NCI-H2029 (cell line): ENCODE measurements at places on chromosomes 5 and 9.

DNA sequence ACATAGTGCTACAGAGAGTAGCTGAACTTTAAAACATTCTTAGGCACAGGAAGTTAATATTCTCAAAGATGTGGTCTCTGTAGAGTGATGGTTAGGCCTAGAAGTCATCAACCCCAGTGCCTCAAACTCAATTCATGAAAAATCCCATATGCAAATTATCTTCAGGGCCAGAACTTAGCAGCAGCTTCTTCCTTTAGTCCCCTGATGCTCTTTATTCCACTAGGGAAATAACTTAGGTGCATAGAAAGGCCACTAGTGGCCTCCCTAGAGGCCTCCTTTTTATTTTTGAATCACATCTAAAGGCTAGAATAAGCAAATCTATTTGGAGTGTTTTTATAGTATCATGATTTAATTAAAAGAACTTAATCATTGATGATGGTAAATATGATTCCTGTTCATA, 88.3 kb downstream of the GIN1 start:
- DNase-seq: no peak

DNA sequence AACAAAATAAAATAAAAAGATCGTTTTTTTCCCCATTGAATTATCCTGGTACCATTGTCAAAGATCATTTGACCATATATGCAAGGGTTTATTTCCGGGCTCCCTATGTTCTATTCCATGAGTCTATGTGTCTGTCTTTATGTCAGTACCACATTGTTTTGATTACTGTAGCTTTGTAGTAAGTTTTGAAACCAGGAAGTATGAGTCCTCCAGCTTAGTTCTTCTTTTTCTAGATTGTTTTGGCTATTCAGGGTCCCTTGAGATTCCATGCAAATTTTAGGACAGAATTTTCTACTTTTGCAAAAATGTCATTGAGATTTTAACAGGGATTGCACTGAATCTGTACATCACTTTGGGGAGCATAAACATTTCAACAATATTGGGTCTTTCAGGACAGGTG, 18.7 kb upstream of the EEIG1 start:
- DNase-seq: no peak

DNA sequence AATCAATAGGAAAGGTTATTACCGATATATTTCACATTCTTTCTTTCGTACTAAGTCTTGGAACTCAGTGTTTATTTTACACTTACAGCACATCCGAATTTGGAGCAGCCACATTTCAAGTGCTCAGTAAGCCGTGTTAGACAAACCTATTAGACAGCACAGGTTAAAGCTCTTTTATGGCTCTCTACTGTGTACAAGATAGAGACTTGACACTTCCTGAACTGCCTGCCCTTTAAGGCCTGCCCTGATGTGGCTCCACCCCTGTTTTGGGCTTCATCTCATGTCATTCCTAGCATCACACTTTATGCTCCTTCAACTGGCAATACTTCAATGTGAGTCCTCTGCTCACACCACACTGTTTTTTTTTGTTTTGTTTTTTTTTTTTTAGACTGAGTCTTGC, 23.5 kb upstream of the SUSD1 start:
- peak; percentile 12 for DNase-seq

DNA sequence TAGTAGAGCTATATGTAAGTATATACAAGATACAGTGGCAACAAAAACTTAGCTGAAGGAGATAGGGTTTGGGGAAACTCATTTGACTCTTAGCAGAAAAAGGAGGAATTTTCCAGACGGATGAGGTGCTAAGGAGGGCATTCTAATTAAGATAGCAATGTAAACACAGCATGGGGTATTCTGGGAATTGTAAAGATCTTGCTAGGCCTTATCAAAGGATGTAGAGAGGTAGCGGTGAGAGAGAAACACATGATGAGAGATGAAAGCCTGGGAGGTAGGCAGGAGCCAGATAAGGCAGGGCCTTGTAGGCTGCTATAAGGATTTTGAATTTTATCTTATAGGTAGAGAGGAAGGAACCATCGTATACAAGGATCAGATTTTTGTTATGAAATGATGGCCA, 106.6 kb upstream of the KCNN2 start:
- no peak for DNase-seq

DNA sequence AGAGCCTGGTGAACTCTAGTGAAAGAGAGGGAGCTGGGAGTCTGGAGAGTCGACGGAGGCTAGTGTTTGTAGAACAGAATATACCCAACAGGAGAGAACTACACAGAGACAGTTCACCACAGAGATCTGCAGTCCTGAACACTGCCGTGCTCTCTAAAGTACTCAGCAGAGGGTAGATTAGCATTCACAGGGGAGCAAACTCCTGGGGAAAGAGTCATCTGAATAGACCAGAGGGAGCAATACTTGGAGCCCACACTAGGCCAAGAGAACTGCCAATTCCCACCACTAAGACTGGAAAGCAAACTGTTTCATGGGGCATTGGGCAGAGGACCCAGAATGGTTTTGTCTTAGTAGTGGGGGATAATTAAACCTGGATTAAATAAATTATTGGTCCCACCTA, 235.6 kb downstream of the EDIL3 start:
- DNase-seq: no peak

- DNase-seq: no peak
Measured at GRCh38 chr5:157473383-157474320, 13.6 kb downstream of the NIPAL4 start.

DNA sequence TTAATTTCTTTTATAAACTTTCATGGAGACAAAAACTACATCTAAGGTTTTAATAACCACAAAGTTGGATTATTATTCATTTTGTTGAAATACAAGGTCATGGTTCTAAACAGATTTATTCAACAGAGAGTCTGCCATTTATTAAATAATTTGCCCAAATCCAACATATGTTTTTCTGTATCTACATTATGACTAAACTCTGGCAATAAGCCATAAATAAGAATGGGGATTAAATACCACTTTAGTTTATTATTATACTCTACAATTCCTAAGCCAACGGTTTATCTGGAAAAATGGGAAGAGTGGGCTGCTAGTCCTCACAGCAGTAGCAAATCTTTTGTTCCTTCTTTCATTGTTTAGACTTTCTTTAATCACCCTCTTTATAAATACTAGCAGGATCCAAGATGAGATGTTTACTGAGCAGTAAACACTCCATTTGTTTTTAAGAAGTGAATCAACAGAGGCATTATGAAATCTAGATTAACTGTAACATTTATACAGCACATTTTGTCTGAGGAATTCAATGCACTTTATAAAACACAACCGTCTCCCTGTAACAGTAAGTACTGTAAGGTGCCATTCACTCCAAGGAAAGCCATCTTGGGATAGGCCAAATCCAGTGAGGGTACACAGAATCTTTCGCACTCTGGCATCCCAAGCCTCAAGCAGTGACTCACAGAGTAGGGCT, 89.7 kb downstream of the DROSHA start:
- no peak for DNase-seq

- no peak for DNase-seq
Measured at GRCh38 chr5:56078278-56079156, 83.8 kb upstream of the IL6ST start.

DNA sequence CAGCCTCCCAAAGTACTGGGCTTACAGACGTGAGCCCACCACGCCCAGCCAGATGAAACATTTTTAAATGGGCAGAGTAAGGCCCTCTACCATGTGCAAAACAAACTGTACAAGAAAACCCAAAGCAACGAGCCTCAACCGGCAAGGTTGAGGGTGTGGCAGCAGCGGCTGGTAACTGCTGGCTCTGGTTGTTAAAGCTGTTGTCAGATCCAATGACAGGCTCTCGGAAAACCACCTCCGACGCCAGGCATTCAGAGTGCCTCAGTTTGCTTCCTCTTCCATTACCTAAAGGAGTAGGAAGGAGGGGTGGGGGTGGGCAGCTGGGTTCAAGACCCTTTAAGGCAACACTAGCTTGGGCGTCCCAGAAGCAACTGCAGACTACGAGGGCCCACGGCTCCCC, 2.4 kb upstream of the ASB6 start:
- no peak for DNase-seq

DNA sequence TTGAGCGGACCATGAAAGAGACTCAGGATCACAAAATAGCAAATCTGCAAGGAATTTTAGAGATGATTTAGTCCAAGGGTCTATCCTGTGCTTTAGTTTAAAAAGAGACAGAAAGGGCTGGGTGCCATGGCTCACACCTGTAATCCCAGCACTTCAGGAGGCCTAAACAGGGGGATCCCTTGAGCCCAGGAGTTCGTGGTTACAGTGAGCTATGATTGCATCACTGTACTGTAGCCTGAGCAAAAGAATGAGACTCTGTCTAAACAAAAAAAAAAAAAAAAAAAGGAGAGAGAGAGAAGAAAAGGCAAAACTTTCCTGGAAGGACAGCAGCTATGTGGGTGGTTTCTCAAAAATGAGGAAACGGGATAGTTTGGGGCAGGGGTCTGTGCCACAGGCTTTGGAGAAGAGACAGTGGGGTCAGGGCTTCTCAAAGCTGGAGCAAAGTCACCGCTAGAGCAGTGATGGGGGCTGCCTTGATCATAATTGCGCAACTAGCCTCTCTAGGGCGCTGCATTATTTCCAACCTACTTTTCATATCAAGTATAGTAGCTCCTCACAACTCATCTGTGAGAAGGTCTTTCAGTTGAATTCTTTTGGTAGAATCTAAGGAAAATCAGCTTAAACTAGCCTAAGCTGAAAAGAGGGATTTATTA, 8.5 kb upstream of the ANKH start:
- DNase-seq: no peak

DNA sequence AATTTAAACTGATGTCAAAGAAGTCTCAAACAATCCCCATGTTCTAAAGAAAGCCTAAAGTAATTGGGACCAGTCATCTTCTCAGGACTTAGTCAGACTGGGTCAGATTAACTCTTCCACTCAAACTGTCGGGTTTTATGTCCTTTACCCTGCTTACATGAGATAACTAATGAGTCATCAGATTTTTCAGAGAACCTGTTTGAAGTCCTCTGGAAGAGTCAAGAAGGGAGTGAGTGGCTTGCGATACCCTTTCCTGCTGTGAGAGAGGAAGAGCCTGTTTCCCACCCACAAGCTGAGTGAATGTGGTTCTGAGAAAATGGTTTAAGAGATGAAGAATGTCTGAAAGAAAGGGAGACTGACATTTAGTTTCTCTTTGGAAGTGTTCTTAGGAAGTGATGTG, 1866.7 kb upstream of the C9orf72 start:
- no peak for DNase-seq

- DNase-seq: peak; percentile 89
Measured at GRCh38 chr5:176851871-176852658, 41.7 kb downstream of the UNC5A start.

GRCh38 chr9:116377179-116377798, 223.7 kb downstream of the PAPPA start:
- DNase-seq: no peak

DNA sequence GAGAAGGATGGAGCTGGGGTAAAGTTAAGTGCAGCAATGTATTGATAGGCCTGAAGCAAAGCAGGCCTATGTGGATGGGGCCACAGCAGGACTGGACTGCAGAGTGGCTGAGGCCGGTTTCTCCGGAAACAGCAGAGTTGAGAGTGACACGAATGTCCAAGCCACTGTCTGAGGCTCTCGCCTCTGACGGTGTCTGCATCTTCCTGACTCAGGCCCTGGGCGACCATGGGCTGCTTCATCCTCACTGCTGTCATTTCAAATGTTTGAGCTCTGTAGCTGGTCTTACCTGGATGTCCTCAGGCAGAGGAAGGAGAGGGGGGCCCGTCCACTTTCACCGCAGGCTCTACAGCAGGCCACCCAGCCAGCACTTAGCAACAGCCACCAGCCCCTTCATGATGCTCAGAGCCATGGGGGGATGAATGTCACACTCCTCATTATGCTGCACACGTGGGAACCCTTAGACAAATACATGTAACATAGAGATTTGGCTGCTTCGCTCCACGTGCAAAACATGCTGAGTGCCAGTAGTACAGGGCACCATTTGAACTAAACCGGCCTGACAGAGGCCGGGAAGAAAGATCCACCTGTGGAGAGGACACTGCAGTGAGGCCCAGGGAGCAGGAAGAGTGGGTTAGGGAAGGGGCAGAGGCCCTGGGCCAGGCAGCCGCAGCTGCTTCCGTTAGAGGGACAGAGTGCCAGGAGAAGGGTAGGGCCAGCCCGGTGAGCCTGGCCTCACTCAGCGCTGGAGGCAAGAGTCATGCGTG, 31.7 kb upstream of the NXNL2 start:
- DNase-seq: no peak

DNA sequence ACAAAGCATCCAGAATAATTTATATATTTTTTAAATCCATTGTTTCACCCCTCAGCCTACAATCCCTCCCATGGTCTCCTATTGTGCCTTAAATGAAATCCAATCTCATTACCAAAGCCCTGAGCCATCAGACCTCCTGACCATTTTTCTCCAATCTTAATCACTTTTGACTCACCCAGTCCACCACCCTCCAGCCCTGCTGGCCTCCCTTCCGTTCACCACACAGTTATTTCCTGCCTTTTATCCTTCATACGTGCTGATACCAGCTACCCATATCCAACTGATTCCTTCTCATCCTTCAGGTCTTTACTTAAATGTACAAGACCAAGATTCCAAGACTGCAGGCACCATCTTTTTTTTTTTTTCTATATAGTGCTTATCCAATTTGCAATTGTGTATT, 1026.7 kb upstream of the DMAC1 start:
- DNase-seq: no peak

- DNase-seq: peak; percentile 92
Measured at GRCh38 chr9:76415731-76416130, 21.5 kb upstream of the RFK start.

- DNase-seq: peak; percentile 78
Measured at GRCh38 chr5:90529939-90530677, 724 bp upstream of the LYSMD3 start.

DNA sequence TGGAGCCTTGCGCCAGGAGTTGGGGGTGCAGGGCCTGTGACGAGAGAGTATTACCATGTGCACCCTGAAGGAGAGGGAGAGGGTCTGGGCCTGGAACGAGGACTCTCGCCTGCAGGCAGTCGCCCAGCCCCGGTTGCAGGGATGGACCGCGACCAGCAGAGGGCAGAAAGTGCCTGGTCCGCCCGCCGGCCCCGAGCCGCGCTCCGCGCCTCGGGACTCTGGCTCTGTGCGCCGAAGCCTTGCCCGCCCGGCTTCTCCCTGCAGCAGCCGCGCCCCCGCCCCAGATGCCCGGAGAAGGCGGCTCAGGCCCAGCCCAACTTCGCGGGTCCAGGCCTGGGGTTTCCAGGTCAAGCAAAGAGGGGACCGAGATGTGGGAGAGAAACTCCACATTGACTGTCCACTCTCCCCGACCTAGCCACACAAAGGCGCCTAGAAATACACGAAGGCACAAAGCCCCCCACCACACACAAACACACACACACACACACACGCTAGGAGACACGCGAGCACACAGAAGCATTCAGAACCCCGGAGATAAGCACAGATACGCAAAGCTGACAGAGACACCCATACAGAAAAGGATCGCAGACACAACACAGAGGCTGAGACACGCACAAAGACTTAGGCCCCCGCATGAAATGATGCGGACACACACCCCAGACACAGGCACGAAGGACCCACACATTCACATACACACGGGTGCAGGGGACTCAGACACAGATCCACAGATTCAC, 2.0 kb upstream of the LMX1B start:
- peak; percentile 37 for DNase-seq

DNA sequence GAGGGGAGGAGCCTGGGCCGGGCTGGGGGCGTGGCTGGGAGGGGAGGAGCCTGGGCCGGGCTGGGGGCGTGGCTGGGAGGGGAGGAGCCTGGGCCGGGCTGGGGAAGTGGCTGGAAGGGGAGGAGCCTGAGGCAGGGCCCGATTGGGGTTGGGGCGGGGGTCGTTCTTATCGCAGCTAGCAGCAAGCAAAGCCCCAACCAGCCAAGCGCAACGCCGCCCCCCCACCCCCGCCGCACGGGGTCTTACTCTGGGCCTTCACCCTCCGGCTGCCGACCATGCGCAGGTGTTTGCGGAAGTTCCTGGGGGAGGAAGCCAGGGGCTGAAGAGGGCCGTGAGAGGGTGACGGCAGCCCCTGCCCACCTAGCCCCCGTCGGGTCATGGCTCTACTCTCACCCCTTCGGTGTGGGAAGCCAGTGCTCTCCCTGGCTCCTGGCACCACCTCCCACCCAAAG, 5.0 kb downstream of the NSMF start:
- DNase-seq: no peak
